HL-60 (cell line): ENCODE measurements at places on chromosomes 1 and 21.
A peak's percentile ranks its signal among the peaks of the same experiment; 100 is the strongest.

GRCh38 chr21:46605767-46606426 is 1.0 kb upstream of the S100B start:
- peak; percentile 98 for DNase-seq

DNA sequence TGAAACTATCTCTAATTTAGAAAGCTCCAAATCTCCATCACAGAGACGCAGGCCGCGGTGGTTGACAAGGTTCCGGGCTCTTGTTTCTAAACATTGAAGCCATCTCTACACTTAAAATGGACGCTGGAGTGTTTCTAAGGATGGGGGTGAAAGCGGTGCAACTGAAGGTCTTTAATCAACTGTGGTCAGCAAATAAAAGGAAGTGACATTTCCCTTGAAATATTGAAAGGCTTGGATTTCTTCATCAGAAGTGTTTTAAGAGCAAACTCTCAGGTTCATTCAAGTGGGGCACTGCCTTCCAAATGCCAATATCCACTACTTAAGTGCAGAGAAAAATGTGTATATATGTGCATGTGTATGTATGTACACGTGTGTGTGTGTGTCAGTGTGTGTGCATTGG is 117.3 kb downstream of the KAZN start:
- DNase-seq: no peak

DNA sequence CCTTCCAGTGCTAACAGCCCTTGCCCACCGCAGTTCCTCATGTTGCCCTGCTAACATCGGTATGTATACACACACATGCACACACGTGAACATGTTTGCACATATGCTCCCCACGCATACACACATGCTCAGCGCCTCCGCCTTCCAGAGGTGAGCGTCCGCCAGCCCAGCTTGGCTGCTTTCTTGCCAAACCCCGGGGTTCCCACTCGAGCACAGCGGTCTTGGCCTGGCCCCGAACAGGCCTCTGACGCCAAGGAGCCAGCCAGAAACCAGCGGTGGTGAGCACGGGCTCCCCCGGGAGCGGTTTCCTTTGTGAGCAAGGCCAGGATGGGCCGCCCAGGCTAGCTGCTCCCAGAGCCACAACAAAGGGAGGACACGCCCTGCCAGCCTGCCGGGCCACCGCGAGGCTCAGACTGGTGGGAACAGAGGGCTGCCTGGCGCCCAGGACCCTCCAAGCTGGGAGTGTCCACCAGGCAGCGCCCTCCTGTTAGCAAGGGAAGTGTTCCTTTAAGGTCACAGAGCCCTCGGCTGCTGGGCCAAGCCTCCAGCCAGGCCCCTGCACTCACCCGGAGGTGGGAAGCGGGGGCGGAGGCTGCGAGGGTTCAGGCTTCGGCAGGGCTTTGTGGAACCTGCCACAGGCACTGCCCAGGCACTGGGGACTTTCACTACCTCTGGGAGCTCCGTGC is 65.4 kb downstream of the ALPL start:
- DNase-seq: no peak

DNA sequence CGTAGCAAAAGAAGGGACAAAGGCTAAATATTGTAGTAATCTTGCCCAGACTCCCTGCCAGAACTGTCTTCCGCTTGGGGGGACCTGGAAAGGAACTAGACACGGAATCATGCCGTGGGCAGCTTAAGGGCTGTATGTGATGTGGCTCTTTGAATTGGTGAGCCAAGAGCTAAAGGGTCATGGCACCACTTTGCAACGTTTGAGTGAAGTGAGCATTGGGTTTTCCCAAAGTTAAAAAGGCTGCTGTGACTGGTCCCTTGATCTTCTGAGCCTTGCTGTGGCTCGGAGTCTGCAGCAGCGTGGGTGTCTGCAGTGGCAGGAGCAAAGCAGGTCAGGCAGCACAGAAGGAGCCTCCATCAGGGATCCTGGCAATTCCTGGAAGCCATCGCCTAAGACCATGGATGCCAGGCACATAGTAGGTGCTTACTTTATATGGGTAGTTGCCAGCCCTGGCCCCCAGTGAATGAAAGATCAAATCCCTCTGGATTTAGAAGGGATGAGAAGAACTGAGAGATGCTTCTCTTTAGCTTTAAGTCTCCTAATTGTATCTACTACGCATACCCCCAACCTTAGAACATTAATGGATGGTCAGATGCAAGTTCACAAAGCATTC is 1.8 kb downstream of the SMYD2 start:
- DNase-seq: no peak

GRCh38 chr1:235937123-235937522 is 70.4 kb upstream of the LYST start:
- DNase-seq: no peak

GRCh38 chr1:207923561-207923960 is 12.6 kb upstream of the CD34 start:
- peak; percentile 73 for DNase-seq

DNA sequence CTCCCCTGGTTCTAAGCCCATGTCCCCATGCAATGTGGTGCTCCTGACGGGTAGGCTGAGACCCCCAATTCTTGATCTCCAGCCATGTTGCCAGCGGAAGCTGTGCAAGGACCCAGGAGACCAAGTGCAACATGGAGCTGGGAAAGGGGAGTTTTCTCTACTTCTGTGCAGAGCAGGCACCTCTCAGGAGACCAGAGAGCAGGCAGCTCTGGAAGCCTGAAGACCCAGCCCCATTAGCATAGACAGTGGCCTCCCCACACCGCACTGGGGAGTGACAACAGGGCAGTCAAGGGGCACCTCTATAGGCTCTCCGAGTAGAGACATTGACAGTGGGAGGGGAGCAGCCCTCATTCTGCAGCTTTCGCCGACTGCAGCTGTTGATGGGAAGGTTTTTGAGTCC is 410.2 kb downstream of the MATN1 start:
- no peak for DNase-seq

GRCh38 chr1:208203127-208203847 is 40.9 kb downstream of the PLXNA2 start:
- no peak for DNase-seq

GRCh38 chr1:230317823-230318819 is 108.0 kb downstream of the PGBD5 start:
- DNase-seq: peak; percentile 44

GRCh38 chr21:29146726-29147125 is 16.3 kb downstream of the MAP3K7CL start:
- no peak for DNase-seq

DNA sequence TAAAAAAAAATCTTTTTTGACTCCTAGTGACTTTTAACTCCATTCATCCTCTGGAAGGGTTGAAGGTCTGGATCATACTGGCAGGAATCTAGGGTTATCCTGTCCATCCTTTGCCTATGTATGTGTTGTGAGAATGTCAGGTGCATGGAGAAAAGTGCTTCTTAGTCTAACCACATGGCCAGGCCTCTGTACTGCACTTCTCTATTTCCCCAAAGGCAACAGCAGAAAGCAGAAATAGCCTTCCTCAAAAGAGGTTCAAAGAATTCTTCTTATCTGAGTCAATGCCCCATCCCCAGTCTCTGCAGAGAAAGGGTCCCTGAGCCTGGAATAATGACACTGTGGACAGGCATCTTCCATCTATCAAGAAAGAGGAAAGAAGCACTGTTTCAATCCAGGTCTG is 85.7 kb upstream of the CD34 start:
- DNase-seq: no peak

- DNase-seq: no peak
Measured at GRCh38 chr1:29889776-29890175, 653.5 kb downstream of the PTPRU start.

DNA sequence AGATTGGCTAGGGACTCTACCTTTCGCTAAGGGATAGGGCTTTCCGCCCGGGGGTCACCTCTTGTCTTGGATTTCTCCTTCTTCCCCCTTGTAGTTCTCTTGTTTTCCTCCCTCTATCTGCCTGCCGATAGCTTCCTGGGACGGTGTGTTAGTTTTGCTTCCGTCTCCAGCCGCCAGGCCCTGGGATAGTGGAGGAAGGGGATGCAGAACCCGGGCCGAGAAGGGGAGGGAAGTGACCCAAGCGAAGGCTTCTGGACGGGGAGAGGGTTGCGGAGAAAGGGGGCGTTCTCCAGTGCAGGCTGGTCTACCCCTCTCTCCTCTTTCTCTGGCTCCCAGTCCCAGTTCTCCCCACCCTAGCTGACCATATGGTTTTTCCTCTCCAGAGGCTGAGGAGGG is 871 bp downstream of the TUFT1 start:
- DNase-seq: peak; percentile 7

DNA sequence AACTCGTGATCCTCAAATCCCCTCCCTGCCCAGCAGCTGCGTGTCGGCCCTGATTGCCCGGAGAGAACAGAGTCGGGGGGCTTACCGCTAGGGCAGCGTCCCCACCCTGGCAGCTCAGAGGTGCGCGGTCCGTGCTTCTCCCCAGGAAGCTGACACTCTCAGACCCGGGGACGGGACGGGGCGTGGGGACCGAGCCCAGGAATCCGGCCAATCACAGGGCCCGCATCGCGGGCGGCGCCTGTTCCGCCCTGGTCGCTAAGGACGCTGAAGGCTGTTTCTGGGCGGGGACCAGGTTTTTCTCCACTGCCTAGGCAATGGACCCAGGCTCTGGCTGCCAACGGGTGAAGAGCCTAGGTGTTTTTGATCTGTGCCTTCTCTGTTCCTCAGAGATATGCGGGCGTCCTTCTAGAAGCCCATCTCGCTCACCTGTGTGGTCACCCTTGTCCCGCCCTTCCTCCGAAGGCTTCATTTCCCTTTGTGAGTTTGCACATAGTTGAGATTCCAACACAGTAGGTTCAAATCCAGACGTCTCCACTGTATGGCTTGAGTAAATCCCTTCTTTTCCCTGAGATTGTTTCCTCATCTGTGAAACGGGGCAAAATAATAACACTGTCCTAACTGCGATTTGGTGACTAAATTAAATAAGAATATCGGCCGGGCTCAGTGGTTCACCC is at the start of gene C1orf87:
Gene C1orf87 (minus strand): TSS at position 166 of the 674 bp plus-strand sequence. CDS start 1,127 bp downstream, outside the sequence.
- DNase-seq: no peak

GRCh38 chr1:239732770-239733169 is 346.4 kb downstream of the CHRM3 start:
- DNase-seq: no peak

DNA sequence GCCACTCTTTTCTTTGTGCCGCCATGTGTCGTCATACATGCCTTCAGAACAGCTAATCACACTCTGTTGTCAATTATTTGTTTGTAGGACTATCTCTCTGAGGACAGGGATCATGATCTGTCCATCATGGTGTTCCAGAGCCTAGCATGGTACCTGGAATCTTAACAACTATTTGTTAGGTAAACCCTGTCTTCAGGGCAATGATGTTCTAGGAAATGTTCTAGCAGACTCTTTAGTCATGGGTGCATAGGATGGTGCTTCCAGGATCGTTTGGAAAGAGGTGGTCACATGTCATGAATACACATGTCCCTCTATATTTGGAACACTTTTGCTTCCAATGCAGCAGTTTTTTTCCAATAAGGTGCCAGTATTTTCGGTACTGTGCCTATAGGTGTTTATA is 18.2 kb upstream of the KIAA0040 start:
- DNase-seq: no peak

GRCh38 chr1:77031106-77031662 is 163.9 kb downstream of the ST6GALNAC5 start:
- DNase-seq: no peak

DNA sequence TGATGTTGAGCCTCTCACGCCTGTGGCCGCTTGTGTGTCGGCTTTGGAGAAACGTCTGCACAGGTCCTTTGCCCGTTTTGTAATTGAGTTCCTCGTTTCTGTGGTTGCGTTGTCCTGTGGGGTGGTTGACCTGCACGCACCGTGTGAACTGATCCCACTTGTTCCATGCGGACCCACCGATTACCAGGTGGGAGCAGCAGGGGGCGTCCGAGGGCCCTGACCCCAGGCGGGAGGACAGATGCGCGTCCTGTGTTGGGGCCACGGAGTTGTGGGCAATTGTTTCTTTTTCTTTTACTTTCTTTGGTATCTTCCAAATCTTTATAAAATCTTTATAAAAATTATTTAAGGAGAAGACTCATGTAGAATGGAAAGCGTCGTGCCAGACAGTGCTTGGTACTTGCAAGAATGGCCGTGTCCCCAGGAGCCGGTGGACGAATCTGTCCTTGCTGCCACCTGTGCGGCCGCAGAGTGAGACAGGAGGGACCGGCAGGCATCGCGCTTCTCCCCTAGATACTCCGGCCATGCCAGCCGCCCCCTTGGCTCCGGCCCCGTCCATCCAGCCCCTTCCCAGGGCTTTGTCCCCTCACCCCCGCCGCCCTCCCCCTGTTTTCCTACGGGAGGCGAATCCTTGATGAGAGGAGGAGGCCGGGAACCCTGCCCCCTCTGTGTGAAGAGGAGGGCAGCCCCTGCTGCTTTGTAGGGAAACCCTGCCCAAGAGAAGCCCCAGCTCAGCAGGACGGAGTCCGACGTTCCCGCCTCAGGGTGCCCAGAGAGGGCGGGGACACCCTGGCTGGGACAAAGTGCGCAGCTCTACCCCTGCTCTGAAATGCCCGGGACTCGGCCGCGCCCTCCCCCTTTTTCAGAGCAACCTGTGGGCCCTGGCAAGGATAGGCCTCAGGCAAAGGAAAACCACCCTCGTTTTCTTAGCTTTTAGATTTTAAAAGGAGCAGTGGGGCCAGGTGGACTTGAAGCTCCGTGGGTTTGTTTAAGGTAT is 41.7 kb downstream of the PRKCZ start:
- peak; percentile 41 for DNase-seq

DNA sequence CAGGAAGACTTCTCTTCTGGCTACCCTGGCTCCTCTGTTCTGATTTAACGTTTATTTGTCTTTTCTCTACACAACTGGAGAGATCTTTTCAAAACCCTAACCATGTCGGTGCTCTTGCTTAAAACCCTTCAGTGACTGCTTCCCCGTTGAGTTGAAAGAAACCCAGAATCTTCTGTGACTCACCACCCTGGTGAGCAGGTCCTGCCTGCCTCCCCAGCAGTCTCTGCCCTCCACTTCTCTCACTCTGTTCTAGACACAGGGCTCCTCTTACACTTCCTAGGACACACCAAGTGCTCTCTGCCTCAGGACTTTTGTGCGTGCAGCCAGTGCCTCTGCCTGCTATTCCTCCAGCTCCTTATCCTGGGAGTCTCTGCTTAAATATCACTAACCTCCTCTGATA is 131.4 kb downstream of the IER5 start:
- DNase-seq: no peak

DNA sequence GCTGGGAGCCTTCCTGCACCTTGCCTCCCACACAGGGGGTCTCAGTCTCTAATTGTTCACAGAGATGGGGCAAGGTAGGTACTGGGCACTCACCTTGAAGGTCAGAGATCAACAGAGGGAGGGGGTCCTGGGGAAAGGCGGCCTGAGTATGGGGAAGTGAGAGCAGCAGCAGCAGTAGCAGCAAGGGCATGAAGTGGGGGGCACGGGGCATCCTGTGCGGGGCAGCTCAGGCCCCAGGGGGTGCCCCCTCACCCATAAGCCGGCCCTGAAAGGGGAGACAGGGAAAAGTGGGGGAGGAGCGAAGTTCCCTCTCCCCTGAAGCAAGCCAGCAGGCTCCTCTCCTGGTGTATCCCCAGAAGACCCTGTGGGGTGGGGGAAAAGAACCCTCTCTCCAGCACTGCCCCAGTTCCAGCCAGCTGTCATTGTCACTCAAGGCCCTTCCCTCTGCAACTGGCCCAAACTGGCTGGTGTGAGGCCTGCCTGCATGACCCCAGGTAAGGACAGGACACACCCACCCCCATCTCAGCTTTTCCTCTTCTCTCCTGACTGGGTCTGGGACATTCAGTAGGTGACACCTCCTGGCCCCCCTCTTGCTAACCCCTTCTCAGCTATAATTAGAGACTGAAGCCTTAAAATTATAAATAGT is 3.9 kb downstream of the SEMA6C start:
- no peak for DNase-seq
